ENCODE measurements at places on chromosomes 7 and 10.
A peak's percentile ranks its signal among the peaks of the same experiment; 100 is the strongest.

DNA sequence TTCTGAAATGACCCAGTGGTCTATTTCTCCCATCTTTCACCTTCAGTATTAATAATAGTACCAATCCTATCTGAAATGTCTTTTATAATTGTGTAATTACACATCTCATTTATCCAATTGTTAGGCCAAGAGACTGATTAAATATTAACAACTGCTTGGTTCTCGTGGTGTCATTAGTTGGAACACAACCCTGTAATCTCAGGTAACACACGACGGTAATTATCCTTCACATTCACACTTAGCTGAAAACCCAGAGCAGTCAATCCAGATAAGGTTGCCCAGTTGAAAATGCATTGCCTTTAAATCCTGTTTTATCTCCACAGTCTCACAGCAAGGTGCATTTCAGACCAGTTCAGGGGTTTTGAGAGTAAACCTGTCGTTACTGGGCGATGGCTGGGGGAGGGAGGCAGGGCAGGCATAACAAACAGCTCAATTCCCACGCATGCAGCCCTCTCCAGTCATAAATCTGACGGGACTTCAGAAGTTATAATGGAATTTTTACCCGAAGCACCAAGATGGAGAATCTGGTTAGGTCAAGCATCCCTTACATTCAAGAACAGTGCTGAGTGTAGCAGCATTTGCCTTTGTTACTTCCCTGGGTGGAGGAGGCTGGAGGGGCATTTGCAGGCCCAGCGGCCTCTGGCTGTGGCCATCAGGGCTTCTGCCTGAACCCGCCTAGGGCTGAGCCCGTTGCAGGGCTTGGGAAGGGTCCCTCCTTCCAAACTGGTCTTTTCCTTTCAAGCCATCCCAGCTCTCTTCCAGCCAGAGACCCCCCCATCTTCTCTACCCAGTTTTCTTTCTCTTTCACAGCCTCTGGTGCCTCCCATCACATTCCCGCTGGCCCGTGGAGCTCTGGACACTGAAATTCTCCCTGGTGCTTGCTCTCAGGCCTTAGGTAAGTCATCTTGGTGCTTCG is 201.0 kb upstream of the LYZL2 start:
- no peak for DNase-seq

DNA sequence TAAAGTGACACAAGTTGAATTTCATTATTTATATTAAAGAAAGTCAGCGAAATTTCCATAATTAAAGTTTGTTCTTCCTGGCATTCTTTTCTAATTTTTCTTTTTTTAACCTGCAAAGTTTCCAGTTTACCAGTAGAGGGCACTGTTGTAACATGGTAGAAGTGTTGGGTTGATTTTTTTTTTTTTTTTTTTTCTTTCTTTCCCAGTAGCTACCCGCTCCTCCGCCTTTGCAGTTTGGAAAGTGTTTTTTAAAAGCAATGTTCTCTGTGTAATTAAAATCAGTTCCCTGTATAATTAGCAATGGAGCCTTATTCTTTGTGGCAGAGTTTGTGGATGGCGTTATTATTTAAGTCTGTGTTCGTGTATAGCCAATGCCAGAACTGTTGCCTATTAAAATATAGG is 53.7 kb downstream of the TAF3 start:
- DNase-seq, result no peak

DNA sequence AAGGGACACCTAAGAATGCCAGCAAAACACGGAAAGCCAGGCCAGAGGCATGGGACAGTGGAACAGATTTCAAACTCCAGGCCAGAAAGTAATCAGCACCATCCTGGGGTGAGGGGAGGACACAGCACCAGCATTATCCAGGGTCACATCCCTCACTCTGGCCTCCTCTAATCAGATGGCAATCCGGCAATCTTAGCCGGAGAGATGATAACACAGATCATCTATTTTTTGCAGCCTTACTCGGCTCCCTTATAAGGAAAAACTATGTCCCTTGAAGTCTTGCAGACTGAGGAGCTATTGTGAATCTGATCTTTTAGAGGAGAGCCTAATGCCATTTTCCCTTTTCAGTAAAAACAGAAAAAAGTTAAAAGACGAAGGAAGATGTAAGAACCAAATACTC is 16.5 kb downstream of the TRIL start:
- no peak for DNase-seq

DNA sequence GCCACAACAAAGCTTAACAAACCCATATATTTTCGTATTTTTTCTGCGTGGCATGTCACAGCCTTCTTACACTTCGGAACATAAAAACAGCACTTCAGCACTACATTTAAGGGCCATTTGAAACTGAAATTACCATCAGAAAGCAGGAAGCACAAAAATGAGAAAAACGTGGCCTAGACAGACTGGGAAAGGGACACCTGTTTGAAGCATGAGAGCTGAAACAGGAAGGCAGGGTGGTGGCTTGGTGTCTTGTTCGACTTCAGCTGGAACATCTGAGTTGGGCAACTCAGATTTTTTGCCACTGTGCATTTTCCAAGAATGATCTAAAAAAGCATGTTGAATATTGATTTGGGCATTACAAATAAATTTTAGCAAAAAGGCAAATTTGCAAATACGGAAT is 243.2 kb downstream of the ELMO1 start:
- no peak for DNase-seq

- no peak for DNase-seq
Measured at GRCh38 chr10:127472976-127473375, 76.1 kb upstream of the NPS start.

DNA sequence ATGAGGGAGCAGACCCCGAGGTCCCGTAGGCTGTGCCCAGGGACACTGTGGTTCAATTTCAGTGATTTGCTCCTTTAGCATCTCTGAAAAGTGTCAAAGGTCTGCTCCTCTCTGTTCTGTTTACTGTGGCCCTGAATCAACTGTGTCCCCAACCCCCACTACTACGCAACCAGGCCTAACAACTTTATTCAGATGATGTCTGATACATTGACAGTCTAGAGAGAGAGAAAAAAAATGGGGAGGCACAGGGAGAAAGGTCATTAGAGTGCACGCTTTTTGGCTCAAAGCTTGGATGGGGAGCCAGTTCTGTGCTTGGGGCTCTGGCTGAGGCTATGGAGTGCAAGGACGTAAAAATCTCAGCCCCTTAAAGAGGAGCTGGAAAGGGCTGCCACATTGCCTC is 77.9 kb downstream of the FAM107B start:
- no peak for DNase-seq

- no peak for DNase-seq
Measured at GRCh38 chr7:19665399-19666008, 43.3 kb downstream of the POLR1F start.

DNA sequence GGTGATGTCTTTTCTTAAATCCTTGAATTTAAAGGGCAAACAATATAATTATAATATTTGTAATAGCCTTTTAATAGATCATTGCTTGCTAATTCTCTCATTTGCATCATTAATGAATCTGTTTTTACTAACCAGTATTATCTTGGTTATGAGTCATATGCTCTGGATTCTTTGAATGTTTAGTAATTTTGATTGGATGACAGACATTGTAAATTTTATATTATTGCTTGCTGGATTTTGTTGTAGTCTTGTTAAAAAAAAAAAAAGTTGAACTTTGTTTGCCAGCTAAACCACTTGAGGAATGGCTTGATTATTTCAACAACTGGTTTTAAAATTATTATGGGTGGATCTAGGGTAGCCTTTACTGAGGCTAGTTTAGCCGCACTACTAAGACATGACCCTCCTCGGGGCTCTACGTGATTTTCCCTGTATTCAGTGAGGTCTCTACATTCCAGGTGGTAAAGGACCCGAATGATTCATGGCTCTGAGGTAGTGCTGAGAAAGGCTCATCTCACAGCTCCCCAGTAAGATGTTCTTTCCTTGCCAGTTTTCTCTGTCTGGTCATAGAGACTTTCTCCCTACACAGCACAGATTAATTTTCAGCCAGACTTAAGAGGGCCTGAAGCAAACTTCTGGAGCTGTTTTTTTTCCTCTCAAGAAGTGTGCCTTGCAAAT is 8.5 kb downstream of the C10orf90 start:
- peak; percentile 45 for DNase-seq

DNA sequence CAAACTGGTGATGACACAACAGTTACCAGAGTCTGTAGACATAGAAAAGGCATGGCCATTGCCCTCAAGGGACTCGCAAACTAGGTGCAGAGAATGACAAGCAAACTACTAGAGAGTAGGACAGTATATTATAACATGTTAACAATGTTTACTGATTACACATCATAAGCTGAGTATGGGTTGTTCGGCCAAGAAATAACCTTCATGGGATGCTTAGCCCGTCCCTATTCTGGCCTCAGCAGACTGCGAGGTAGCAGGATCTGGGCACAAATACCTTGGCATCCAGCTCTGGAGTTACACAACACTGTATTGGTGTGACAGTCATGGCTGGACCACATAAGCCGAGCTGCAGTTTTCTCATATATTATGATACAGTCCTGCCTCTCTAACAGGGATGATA is 51.4 kb downstream of the ABCB4 start:
- no peak for DNase-seq

DNA sequence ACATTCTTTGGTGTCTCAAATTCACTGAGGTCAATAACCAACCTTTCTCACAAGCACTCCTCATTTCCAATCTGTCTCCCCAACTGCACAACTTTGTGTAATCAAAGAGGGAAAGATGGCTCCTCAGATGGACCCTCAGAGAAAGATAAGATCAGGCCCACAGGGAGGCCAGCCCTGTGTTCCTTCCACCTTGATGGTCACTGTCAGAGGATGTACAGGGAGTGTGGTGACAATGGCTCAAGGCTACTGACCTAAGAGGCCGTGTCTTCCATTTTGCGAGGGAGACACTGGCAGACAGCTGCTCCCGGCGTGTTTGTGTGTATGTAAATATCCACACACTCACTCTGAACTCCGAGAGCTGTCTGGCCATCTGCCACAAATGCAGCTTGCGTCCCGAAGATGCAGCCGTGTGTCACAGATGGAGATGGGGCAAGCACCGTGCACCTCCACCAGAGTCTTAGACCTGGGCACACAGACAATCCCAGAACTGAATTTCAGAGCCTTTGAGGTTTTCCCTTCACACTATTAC is 712.1 kb upstream of the NRP1 start:
- DNase-seq, result no peak

DNA sequence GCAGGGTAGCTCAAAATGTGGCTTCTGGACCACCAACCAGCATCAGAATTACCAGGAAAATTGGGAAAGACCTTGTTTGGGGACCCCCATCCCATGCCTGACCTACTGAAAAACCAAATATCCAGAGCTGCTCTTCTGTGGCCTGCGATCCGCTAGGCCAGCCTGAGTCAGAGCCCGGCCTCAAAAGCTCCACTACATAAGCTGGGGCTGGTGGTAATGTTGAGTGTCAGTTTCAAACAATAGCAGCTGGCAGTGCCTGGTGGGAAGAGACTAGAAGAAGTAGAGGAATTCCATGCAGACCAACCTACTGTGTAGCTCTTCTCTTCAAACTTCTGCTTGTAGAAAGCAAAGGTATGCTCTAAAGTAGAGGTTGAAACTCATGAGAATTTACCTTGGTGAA is 52.0 kb downstream of the KLRG2 start:
- DNase-seq, result peak; percentile 14

GRCh38 chr7:43248553-43248952 is 136.1 kb downstream of the HECW1 start:
- DNase-seq, result no peak

DNA sequence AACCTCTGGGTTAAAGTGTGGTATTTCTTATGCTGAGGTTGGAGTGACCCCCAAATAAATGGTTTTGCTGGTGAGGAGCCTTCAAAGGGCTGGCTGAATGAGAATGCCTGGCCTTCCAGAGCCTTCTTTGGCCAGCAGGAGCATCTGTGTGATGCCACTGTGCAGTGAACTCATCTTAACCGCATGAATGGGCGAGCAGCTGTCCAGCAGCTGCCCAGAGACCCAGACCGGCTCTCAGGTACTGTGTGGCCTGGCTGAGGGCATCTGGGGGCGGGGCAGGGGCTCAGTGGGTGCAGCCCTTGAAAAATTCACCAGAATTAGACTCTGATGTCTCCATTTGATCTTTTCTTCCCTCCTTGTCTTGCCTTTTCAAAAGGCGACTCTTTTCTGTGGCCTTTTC is 59.0 kb downstream of the SYPL1 start:
- no peak for DNase-seq

DNA sequence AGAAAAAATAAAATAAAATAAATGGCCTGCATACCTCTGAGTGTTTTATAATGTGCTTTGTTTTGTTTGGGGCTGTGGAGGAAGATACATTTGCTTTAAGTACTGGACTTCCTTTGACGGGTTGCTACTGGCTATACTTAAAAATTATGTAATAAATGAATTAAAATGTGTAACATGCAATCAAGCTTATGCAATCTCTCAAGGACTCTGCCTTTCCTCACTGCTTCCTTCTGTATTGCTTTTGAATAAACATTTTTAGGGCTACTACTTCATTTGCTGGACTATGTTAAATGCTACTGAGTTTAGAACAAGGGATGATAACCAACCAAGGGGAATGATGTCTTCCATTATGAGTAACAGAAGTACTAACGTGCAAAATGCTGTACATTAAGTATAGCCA is 91.6 kb downstream of the ETV1 start:
- no peak for DNase-seq

DNA sequence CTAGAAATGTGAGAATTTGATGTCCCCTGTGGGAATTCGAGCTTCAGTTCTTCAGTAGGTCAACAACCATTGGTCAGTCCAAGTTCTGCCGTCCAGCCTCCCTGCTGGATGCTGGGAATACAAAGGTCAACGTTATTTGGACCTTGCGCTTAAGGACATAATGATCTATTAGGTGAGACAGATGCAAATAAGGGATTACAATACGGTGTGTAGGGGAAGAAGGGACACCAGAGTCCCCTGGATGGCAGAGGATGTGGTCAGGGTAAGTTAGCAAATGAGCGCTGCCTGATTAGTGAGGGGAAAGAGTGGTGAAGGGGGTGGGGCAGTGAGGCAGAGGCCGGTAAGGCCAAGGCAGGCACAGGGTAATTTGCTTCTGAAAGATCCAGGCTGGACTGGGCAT is 16.2 kb downstream of the CCNY start:
- no peak for DNase-seq

- no peak for DNase-seq
Measured at GRCh38 chr10:73995035-73995358, 2.9 kb upstream of the VCL start.

GRCh38 chr10:124532106-124532641 is 70.6 kb downstream of the LHPP start:
- DNase-seq, result no peak

DNA sequence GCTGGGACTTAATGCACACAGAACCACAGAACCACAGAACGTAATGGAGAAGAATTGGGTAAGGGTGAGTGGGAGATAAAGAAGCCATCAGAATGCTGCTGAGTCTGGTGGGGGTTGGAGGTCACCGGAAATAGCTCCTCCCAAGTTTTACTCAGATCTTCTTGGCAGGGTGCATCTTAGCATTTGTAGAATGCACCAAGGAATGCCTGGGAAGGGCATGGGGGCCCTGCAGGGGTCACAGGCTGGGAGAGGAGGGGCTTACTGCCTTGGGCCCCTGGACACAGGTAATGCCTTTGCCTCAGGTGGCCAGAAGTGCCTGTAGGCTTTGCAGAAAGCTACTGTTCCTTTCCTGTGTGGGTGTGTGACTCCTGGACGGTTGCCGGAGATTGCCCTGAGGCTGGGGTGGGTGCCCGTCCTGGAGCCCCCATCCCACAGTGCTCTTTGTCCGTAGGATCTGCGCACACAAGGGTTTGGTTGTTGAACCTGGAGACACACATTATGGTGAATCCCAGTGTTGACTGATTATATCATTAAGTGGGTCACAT is 55.1 kb downstream of the MGMT start:
- no peak for DNase-seq
